ENCODE measurements at places on chromosomes 7 and 10. TPM values are rescaled to one million over a fixed set of nuclear protein-coding genes. Genes with fewer than 3 reads are reported as not detected.

DNA sequence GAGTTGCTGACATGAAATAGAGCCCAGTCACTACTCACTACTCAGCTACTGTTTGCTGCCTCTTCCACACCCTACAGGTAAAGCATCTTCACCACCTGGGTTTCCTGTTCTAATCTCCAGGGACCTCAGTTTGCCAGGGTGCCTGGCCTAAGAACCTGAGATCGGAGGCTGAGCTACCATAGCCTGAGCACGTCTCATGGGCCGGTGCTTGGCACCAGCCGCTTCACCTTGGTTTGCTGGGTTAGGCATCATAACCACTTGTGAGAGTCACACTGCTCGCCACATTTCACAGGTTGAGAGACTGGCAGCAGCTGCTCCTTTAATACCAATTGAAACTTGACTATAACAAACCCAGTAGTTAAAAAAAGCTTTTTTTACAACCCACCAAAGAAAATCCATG, 75.1 kb downstream of the EMX2 start:
- ATAC-seq = no peak

- ATAC-seq = no peak
These were observed 123.1 kb upstream of the IMMP2L start for GRCh38 chr7:111685349-111685748.

DNA sequence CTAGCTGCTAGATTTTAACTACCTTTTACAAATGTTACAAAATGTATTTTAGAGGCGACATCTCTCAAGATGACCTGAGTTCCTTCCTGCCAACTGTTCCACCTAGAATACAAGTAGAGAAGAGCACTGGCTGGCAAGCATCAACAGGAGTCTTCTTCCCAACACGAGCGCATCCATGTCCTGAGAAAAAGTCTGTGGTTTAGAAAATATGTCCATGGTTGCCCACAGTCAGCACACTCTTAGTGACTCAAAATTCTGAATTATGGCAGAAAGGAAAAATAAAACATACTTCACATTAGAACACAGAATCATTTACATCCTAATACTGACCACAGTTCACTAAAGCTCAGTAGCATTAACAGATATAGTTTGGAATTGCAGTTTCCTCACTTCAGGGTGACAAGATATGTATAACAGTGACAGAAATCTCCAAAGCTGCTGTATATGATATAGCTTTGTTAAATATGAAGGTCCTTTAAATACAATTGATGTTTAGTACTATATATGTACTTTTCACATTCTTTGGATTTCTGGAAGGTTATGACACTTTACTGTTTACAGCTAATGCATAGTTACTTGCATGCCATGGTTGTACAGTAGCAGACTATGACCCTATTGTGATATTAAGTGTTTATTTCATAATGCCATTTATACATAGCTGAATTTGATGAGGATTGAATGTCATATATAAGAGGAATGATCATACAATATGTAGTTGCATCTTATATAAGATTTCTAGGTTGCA, 327.1 kb downstream of the GFRA1 start:
- ATAC-seq = no peak

DNA sequence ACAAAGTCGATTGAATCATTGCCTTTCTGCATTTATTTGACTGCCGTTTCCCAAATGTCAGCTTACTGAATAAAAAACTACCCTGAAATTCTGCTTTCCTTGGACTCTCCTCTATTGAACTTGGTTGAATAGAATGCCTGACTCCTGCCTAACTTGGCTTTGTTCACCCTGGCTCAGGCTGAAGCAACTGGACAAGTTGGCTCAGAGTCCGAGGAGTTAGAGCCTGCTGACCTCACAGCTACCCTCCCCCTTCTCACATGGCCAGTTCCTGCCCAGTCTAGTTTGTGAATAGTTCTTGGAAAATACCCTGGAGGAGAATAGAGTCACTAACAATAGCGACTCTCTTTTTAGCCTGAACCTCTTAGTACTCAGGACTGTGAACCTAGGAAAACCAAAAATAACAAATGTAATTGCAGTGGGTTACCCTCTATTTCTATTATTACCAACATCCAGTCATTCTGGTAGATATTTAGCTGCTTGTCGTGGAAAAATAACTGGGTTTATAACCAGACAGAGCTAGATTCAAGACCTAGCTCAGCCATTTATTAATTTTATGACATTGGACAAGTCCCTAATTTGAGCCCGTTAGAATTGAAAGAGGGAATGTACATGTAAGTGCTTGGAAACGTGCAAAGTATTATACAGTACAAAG, 17.3 kb upstream of the NRBF2 start:
- ATAC-seq = peak; percentile 90

GRCh38 chr10:94024407-94024806, 30.7 kb downstream of the PLCE1 start:
- ATAC-seq = no peak

DNA sequence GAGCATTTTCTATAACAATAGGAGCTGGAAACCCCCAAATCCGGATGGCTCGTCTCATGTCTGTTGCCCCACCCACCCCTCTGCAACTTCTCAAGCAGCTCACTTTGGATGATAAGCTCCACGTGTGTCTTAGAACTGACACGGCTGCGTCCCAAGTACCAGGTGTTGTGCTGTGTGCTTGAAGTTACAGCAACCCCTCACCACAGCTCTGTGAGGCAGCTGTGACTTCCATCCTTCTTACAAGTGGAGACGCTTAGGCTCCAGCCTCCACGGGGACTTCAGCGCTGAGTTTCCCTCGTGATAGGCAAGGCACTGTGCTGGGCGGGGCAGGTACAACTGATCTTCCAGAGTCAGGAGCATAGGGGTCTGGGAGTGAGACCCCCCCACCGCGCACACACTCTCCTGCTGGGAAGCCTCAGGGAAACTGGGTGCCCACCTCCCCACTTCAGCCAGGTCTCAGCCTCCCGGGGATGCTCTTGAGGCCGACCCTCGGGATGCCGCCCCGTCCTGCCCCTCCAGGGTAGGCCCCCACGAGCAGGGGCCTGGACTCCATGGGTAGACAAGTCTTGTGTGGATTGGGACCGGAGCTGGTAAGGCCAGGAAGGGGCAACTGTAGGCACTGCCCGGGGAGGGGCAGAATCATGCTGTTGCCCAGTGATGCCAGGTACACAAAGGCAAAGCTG, 31.4 kb downstream of the EN2 start:
- ATAC-seq = no peak

GRCh38 chr7:48078470-48078869, 10.6 kb upstream of the UPP1 start:
- peak; percentile 42 for ATAC-seq

- no peak for ATAC-seq
These were observed 391.4 kb downstream of the PLXDC2 start for GRCh38 chr10:20207653-20208052.

GRCh38 chr10:8365935-8366911, 311.7 kb downstream of the GATA3 start:
- peak; percentile 75 for ATAC-seq

GRCh38 chr7:24871770-24872169, 108.2 kb downstream of the OSBPL3 start:
- no peak for ATAC-seq

- no peak for ATAC-seq
These were observed 9.1 kb downstream of the SEM1 start for GRCh38 chr7:96700516-96700915.

The HOXA1 gene
- 3.2 TPM for total RNA-seq

The LRRD1 gene
- not detected for total RNA-seq

The CRHR2 gene
- total RNA-seq = not detected

The PIP4K2A gene
- 10.0 TPM for total RNA-seq

The TMEM229A gene
- not detected for total RNA-seq

The GPR15LG gene
- total RNA-seq = 404 TPM

The TSPAN14 gene
- 94.6 TPM for total RNA-seq

The MACC1 gene
- 22.3 TPM for total RNA-seq

The HOXA5 gene
- total RNA-seq = 5.6 TPM

The LMTK2 gene
- total RNA-seq = 17.5 TPM

The H2BK1 gene
- not detected for total RNA-seq

The MYPN gene
- total RNA-seq = 0.08 TPM

Data from esophagus mucosa (tissue), 1 donor.